ENCODE measurements at places on chromosomes 4 and X. TPM values are rescaled to one million over a fixed set of nuclear protein-coding genes. Genes with fewer than 3 reads are reported as not detected.

AFAP1 gene
- not detected for total RNA-seq

GAGE12E gene
- not detected for total RNA-seq

WDR17 gene
- total RNA-seq, result 3.8 TPM

FHDC1 gene
- 0.06 TPM for total RNA-seq

PPEF2 gene
- not detected for total RNA-seq

ATP2B3 gene
- not detected for total RNA-seq

BMP3 gene
- 55.0 TPM for total RNA-seq

GYPE gene
- not detected for total RNA-seq

NXT2 gene
- 19.0 TPM for total RNA-seq

RAB33B gene
- total RNA-seq, result 9.2 TPM

PLP2 gene
- 54.3 TPM for total RNA-seq

PLAC8 gene
- total RNA-seq, result not detected

SPANXB1 gene
- not detected for total RNA-seq

CXCL1 gene
- total RNA-seq, result not detected
